ENCODE measurements at places on chromosomes 1 and 21.

DNA sequence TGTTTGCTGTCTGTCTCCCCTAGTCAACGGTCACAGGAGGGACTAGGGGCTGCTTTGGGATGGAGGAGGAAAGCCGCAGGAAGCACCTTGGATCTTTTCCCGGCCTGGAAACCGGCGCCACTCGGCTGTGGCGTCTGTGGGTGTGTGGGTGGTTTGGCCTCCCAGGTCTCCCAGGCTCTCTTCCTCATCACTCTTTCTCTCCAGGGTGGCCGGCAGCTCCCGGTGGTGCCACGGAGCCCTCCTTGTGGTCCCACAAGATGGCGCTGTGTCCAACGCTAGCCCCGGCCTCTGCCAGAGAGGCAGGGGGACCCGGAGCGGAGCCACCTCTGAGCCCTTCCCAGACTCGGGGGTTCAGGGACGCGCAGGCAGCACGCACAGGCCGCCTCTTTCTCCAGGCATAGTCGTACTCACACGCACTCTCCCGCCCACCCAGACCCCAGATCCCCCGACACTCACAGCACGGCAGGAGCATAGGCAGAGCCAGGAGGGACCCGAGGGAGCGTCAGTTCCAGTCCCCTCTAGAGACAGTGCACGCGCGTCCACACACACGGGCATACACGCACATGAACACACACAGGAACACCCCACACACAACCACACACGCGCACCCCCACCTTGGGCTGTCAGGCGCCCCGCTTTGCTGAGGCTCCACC is 31.2 kb downstream of the CDCP2 start:
- DNase-seq, result peak; percentile 58

DNA sequence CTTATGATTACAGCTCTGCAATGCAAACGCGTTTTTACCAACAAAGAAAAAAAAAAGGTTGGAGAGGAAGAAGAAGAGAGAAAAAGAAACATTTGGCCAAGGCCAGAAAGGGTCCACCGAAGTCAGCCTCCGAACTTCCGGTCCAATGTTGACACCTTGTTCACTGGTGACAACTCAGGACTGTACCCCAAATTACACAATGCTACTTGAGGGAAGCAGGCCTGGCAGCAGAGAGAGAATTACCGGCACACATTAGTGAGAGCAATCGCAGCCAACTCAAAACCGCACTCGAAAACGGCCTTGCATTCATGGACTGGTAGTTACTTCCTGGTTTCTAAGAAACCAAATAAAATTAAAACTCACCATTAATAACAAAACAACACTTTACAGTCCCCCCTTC is 652.5 kb downstream of the KIF26B start:
- DNase-seq, result no peak

DNA sequence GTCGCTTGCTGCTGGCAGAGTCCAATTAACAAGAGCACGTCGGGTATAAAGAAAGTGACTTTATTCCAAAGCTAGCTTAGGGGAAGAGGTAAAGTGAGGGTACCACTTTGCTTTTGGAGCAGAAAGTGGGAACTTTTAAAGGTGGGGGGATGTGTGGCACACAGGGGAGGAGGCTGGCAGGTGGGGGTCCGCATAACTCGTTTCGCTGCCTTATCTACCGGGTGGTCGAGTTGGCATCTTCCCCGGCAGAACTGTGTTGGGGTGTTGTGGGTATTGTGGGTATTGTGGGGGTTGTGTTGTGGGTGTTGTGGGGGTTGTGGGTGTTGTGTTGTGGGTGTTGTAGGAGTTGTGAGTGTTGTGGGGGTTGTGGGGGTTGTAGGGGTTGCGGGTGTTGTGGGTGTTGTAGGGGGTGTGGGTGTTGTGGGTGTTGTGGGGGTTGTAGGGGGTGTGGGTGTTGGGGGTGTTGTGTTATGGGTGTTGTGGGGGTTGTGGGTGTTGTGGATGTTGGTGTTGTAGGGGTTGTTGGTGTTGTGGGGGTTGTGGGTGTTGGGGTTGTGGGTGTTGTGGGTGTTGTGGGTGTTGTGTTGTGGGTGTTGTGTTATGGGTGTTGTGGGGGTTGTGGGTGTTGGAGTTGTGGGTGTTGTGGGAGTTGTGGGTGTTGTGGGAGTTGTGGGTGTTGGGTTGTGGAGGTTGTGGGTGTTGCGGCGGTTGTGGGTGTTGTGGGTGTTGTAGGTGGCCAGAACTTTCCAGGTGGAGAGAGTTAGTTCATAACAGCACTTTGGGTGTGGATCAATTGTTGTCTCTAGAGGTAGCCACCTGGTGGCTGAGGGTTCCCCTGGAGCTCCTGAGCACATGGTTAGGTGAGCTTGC is 52.7 kb downstream of the AGPAT3 start:
- no peak for DNase-seq

- DNase-seq, result peak; percentile 99
Observed at GRCh38 chr1:26378088-26378878, 5.7 kb upstream of the ZNF683 start.

GRCh38 chr1:83547901-83548300 is 451.0 kb downstream of the TTLL7 start:
- DNase-seq, result peak; percentile 94

DNA sequence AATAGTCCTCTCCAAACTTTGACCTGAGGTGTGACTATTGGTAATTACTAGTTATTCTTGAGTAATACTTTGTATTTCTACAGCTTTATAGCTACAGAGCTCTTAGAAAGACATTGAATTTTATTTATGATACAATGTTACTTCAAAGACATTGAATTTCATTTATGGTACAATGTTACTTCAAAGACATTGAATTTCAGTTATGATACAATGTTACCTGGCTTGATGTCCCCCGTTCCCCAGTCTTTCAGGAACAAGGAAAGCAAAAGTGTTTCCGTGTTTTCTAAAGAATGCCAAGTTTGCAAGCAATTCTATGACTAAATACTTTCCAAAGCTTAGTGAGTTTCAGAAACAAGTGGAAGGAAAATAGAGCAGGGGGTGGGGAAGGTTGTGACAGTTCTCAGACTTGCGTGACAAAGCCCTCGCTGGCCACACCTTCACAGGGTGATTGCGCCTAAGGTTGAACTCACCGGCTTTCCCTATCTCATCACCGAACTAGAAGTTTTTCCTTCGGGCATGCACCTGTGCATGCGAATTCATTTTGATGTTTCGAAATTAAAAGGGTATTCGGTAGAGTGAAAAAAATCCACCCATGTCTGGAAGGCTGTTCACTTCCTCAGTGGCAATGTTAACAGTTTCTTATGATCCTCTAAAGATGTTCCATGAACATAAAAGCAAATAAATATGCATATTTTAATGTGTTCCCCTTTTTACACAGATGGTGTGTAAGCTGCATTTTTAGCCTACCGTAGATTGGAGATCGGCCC is 909 bp upstream of the PAXBP1 start:
- peak; percentile 53 for DNase-seq

GRCh38 chr1:153539395-153540093 is 1.2 kb downstream of the S100A5 start:
- no peak for DNase-seq

GRCh38 chr1:244264163-244264562 is 187.5 kb downstream of the ADSS2 start:
- no peak for DNase-seq

- DNase-seq, result peak; percentile 16
Observed at GRCh38 chr1:174902531-174903099, 97.1 kb upstream of the CACYBP start.

DNA sequence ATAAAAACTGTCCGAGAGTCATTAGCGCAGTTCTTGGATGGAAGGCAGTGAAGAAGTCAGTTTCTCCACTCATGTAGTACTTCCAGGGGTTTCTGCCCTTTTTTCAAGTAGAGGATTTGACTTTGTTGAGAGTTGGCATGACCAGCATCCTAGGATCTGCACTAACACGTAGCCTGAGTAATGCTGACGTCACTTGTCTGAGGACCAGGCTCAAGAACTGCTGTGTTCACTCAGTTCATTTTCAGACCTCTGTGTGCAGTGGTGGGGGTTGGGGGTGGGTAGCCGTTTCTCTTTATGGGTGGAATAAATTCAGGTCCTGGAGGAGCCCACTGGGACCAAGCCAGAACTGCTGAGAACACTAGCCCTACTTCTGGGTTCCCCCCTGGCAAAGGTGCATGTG is 53.3 kb downstream of the MRPS6 start:
- DNase-seq, result peak; percentile 81

GRCh38 chr1:51736702-51737101 is 119.8 kb downstream of the OSBPL9 start:
- peak; percentile 88 for DNase-seq

DNA sequence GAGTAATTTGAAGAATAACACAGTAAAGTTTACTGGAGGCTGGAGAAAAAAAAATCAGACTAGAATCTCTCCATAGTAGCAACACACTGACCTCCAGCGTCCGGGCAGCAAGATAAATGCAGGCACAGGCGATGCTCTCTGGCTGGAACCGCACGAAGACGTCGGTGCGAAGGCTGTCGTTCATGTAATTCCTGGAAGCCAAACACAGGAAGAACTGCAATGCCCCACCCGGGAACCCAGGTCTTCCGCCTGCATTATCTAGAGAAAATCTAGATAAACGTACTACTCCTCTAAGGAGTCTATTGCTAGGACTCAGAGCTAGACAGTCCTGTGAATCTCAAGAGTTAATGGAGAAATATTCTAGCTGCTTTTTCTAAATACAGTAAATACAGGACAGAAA is 8.5 kb downstream of the CCNL2 start:
- DNase-seq, result no peak

DNA sequence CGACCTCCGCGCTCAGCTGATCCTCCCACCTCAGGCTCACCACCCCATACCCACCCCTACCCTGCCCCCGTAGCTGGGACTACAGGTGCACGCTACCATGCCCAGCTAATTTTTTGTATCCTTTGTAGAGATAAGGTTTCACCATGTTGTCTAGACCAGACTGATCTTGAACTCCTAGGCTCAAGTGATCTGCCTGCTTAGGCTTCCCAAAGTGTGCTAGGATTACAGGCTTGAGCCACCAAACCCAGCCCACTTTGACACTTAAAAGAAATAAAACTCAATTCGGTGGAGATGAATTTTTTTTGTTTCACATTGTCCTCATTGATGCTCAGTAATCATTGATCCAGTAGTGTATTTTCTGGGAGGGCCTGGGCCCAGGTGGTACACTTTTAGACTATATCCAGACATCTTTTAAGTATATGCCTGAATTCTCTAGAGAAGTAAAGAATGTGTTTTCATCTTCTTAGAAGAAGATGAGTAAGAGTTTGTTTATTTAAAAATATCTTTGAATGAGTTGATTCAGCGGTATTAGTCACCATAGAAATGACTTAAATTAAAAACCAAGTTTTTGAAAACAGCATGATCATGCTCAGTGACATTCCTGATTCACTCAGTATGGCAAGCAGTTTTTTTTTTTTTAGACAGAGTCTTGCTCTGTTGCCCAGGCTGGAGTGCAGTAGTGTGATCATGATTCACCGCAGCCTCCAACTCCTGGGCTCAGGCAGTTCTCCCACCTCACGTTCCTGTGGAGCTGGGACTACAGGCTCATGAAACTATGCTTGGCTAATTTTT is 57.8 kb downstream of the EPB41 start:
- DNase-seq, result peak; percentile 91

GRCh38 chr1:104295511-104295910 is 545.8 kb downstream of the AMY1C start:
- no peak for DNase-seq

DNA sequence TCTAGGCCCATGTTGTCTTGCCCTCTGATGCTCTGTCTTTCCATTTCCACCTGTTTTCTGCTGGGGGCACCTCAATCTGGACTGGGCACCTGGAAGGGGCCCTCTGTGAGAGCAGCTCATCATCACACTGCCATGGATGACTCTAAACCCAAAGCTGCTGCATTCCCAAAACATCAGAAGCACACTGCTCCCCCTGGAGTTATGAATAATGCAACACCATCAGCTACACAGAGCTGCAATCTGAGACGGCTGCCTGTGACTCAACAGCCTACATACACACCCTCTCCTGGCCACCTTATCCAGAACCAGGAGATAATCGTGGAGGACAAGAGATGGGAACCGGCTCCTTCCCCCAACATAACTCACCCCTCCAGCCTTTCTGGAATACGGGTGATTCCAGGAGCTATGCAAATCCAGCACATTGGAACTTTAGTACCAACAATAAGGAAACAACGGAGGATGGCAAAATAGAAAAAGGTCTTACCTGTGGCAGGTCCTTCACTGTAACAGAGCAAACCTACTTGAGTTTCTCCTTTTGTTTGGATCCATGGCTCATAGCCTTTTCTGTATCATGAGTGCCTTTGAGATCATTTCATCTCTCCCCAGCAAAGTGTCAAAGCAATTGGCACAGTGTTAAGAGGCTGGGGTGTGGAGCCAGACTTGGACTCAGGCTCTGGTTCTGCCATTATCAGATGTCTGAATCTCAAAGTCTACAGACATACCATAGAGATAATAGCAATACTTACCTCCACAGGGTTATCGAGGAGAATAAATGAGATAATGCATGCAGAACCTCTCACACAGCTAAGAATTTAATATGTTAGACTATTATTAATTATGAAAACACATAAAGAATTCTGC is 29.3 kb downstream of the AK2 start:
- DNase-seq, result peak; percentile 90

- DNase-seq, result peak; percentile 94
Observed at GRCh38 chr1:221612047-221612777, 129.7 kb downstream of the DUSP10 start.

DNA sequence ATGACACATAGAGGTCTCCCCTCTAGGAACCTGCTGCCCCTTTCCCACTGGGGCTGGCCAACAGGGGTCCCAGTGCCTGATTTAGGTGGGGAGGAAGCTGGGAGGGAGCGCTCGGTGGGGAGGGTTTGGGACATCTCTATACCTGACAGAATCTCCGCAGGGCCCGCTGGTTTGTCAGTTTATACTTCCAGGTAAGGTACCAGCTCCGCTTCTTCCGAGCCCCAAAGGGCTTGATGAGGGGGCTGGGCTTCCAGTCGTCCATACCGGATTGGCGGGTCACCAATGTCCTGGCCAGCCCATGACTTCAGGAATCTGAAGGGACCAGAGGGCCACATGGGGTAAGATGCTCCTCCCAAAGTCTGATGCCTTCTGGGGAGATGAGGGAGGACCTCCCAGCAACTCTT is 672 bp downstream of the POMGNT1 start:
- no peak for DNase-seq

DNA sequence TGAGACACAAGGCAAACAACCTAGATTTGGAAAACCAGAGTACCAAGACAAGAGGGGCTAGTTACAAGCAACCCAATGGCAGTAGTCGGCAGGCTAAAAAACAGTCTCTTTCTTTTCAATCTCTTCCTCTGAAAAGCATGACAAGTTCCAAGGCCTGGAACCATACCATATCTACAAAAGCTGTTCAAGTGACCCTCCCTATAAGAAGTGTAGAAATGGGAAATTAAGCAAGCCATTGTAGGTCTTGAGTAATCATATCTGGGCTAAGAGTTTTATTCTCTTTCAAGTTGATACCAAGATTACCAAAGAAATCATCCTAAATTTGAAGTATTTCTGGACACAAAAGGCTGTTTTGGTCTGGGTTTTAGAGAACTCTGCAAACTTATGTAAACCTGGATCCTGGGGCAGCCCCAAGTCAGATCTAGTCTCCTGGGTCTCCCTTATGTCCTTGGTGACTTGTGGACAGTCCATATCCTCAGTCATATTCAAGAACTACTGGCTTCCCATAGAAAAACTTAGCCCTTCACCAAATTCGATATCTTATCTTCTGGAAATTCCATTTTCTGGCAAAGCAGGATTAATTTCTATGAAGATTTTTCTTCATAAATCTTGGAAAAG is 24.7 kb downstream of the FMO3 start:
- DNase-seq, result no peak

GRCh38 chr1:178389441-178389840 is 107.3 kb downstream of the CLEC20A start:
- peak; percentile 35 for DNase-seq

- DNase-seq, result no peak
Observed at GRCh38 chr1:55056632-55056992, 17.3 kb downstream of the PCSK9 start.
